ENCODE measurements at places on chromosomes 7 and 10. TPM values are rescaled to one million over a fixed set of nuclear protein-coding genes. Genes with fewer than 3 reads are reported as not detected.

GRCh38 chr10:63382066-63382465 is 83.7 kb downstream of the JMJD1C start:
- no peak overlapping the region for H3K27ac ChIP-seq
- no peak for DNase-seq
- no peaks in the 10 kb centered on the region for H3K4me1 ChIP-seq
- no peaks in the 10 kb centered on the region for H3K36me3 ChIP-seq

GRCh38 chr10:123132576-123133477 is 2.9 kb upstream of the HMX3 start:
- H3K4me1 ChIP-seq = peaks cover 39% of the 10 kb centered on the region
- peaks cover 100% of the 10 kb centered on the region for H3K27me3 ChIP-seq
- DNase-seq = peak; percentile 96
- H3K27ac ChIP-seq = no peak overlapping the region
- H3K36me3 ChIP-seq = no peaks in the 10 kb centered on the region

Gene FBXL13
- total RNA-seq = 8.2 TPM

GRCh38 chr7:76372984-76373833 is 14.4 kb upstream of the YWHAG start:
- no peak overlapping the region for H3K27ac ChIP-seq
- H3K4me1 ChIP-seq = no peaks in the 10 kb centered on the region
- no peak for DNase-seq

DNA sequence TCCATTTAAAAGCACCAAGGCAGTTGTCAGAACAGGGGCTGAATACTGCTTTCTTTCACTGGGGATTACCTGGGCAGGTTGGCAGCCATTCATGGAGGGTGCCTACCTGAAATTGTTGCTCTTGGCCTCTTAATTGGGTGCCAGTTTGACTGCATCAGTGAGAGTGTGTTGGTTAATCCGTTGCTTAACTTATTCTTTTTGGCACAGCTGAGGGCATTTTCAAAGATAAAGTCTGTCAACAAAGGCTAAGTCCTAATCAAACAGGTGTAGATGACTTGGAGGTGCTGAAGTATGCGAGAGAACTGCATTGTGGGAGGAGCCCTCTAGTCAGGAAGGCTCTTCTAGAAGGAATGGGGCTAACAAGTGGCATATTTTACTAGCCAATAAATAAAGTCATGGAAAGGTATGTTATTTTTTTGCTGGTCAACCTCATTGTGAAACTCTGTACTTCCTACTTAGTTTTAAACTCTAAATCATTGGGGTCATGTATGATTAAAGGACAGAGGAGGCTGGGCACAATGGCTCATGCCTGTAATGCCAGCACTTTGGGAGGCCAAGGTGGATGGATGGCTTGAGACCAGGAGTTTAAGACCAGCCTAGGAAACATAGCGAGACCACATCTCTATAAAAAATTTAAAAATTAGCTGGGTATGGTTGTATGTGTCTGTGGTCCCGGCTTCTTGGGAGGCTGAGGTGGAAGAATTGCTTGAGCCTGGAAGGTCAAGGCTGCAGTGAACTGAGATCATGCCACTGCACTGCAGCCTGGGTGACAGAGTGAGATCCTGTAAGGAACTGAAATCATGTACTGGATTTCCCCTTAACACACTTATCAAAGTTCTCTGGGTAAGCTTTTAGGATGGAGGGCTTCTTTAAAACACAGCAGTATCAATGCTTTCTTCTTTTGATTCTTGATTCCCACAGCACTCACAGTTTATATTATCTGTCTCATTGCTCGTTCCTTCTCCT is 134.1 kb downstream of the LRMDA start:
- no peak for DNase-seq
- H3K27ac ChIP-seq = no peak overlapping the region
- no peak overlapping the region for H3K4me3 ChIP-seq
- H3K36me3 ChIP-seq = no peaks in the 10 kb centered on the region
- no peaks in the 10 kb centered on the region for H3K27me3 ChIP-seq

Gene SKIDA1
- 127 TPM for total RNA-seq

Gene PPP1R9A
- total RNA-seq = 40.7 TPM

GRCh38 chr7:126953461-126953860 is 299.3 kb downstream of the GRM8 start:
- H3K27me3 ChIP-seq = no peaks in the 10 kb centered on the region
- peaks cover 12% of the 10 kb centered on the region for H3K4me1 ChIP-seq
- no peak overlapping the region for H3K27ac ChIP-seq
- no peaks in the 10 kb centered on the region for H3K36me3 ChIP-seq
- DNase-seq = peak; percentile 36

Gene MRLN
- not detected for total RNA-seq

DNA sequence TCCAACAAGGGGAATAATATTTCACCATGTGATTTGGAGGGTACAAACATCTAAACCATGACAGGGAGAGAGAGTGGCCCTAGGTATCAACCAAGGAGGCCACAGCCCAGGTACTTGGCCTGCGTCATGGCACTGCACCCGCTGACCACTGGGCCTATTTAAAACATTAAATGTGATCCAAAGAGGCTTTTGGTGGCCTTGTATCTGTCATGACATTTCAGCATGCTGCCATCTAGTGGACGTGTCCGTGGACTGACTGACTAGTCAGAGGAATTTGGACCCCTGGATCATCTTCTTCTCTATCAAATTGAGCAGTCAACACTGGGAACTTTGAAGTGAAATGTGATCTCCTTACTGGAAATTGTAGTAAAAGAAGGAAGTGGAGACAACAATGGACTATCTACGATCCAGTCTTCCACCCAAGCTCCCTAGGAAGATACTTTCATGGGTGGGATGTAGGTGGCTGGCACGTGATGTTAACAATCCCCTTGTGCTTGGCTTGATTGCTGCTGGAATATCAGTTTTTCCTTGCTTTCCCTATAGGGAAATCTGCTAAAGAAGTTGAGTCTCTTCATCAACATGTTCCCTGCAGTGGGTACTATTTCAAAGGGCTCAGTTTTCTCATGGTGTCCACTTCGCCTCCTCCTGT is 24.6 kb upstream of the ITGA8 start:
- H3K27me3 ChIP-seq = no peaks in the 10 kb centered on the region
- no peak overlapping the region for H3K27ac ChIP-seq
- H3K4me3 ChIP-seq = no peak overlapping the region
- no peaks in the 10 kb centered on the region for H3K36me3 ChIP-seq
- no peaks in the 10 kb centered on the region for H3K4me1 ChIP-seq

- no peak overlapping the region for H3K27ac ChIP-seq
- H3K36me3 ChIP-seq = no peaks in the 10 kb centered on the region
- no peaks in the 10 kb centered on the region for H3K27me3 ChIP-seq
Observed at GRCh38 chr10:58350619-58351323, 16.0 kb downstream of the UBE2D1 start.

- no peak overlapping the region for H3K27ac ChIP-seq
- H3K4me3 ChIP-seq = no peak overlapping the region
- no peaks in the 10 kb centered on the region for H3K27me3 ChIP-seq
Observed at GRCh38 chr7:145779140-145779539, 337.5 kb upstream of the CNTNAP2 start.

Gene KIN
- total RNA-seq = 23.6 TPM

GRCh38 chr10:4546500-4546899 is 279.5 kb upstream of the AKR1E2 start:
- H3K4me3 ChIP-seq = no peak overlapping the region
- no peak for DNase-seq
- H3K27ac ChIP-seq = no peak overlapping the region
- H3K27me3 ChIP-seq = no peaks in the 10 kb centered on the region
- no peaks in the 10 kb centered on the region for H3K36me3 ChIP-seq

- H3K27me3 ChIP-seq = no peaks in the 10 kb centered on the region
- peak; percentile 44 for DNase-seq
- H3K27ac ChIP-seq = peak overlapping the region; percentile 15
- no peaks in the 10 kb centered on the region for H3K36me3 ChIP-seq
- no peak overlapping the region for H3K4me3 ChIP-seq
Observed at GRCh38 chr7:4006687-4007086, 675.4 kb upstream of the FOXK1 start.

GRCh38 chr7:66013938-66014337 is 31.9 kb upstream of the GUSB start:
- no peaks in the 10 kb centered on the region for H3K36me3 ChIP-seq
- H3K27me3 ChIP-seq = no peaks in the 10 kb centered on the region
- no peaks in the 10 kb centered on the region for H3K4me1 ChIP-seq

Gene SPDYE1
- not detected for total RNA-seq
